ENCODE measurements at places on chromosomes 1 and 21.

DNA sequence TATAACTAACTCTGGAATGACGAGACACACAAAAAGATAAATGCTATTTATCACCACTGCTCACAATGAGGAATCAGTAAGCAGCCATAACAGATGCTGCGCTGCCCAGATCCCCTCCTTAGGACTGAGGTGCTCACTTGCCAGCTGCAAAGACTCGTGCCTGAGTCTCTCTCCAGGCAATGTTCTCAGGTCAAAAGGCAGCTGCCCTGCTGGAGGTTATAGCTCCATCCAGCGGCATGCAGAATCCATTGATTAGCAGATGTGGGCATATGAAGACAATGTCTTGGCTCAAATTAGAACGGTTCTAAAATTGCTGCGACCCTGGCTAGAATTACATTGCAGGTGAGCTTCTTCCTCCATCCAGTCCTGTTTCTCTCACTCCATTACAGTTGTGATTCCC is 328.2 kb upstream of the CHRM3 start:
- DNase-seq, result peak; percentile 16

- no peak for DNase-seq
Measured at GRCh38 chr1:11245904-11246719, 16.2 kb downstream of the MTOR start.

GRCh38 chr1:93817819-93818569 is 61.0 kb downstream of the DNTTIP2 start:
- DNase-seq, result no peak

DNA sequence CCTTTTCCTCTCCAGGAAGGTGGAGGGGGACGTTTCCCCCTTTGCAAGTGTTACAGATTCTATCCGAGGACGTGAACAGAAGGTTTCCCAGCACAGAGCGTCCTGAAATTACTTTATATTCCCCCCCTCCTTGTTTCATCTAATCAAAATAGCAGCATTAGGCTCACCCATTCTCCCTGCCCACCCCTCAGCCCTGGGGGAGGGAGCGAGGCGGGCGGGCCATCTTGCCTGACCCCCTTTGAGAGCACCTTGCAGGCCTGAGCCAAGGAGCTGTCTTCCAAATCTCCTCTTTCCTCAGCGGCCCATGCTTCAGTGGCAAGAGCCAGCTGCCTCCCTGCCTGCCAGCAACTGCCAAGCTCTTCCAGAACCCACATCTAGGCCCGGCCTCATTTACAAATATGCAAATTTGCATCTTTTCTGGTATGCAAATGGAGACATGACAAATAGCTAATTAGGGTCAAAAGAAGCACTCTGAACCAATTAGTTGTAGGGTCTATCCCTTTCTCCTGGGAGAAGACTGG is 69.1 kb upstream of the POU3F1 start:
- no peak for DNase-seq

DNA sequence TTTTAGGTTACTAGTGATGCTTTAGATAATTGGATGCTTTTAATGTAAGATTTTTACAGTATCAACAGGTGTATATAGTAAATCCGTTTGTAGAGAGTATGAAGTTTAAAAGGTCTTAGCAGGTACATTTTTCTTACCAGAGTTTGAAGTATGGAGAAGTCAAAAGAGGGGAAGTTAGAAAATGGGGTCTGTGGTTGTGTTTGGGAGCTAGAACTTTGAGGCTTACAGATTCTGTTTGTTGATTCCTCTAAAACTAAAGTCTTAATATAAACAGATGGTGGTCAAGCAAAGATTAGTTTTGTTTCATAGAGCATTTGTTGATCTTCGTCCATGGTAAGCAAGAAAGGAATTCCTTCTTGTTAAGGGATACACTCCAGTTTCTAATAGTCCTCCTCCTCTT is 35.8 kb downstream of the CDC42 start:
- DNase-seq, result no peak

DNA sequence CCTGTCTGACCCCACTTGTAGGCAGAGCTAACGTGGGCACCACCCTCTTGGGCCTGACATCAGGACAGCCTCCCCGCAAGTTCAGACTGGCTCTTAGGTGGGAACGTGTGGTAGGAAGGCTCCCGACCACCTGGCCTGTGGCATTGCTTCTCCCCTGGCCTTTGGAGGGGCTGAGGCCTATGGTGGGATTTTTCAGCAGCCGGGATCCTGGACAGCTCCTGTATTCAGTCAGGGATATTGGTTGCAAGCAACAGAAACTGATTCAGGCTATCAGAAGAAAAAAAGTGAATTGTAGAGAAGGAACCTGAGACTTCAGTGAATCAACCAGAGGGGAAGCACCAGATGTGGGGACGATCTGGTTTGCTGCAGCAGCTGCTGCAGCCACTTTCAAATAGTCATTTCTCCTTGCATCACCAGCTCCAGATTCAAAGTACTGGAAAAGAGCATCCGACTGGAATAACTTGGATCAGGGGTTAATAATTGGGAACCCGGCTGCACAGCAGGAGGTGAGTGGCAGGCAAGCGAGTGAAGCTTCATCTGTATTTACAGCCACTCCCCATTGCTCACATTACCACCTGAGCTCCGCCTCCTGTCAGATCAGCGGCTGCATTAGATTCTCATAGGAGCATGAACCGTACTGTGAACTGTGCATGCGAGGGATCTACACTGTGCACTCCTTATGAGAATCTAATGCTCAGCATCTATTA is 5.9 kb downstream of the RNF186 start:
- no peak for DNase-seq

DNA sequence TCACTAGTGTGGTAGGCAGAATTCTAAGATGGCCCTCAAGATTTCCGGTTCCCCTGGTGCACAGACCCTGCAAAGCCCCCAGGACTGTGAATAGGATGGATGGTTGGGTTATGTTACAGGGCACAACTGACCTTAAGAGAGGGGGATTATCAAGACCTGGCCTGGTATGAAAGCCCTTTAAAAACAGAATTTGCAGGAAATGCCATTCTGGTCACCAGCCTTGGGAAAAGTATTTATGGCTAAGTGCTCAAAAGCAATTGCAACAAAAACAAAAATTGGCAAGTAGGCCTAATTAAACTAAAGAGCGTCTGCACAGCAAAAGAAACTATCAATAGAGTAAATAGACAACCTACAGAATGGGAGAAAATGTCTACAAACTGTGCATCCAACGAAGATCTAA is 144.7 kb upstream of the EDN2 start:
- no peak for DNase-seq

GRCh38 chr1:229253151-229253974 is 17.5 kb upstream of the RAB4A start:
- no peak for DNase-seq

DNA sequence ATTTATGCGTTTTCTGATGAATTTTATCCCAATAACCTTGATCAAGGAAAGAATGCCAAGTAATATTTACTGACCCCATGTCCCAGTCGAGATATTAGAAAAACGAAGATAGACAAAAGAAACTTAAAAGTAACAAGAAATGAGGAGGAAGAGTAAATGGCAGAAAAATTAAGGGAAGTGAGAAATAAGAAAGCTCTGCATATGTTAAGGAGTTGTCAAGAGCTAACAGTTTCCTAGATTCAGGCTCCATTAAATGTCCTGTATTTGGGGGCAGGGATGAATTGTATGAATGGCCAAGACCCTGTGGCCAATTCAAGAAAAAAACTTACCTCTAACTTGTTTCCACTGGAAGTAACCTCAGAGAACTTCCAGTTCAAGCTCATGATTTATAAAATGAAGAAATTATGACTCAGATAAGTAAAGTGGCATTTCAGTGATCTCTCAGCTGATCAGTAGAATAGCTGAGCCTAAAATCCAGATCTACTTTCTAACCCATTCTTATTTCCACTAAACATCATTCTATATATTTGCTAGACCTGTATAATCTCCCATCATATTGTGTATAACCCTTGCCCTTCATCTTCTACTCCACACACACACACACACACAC is 73.2 kb downstream of the ZC3H11B start:
- no peak for DNase-seq

DNA sequence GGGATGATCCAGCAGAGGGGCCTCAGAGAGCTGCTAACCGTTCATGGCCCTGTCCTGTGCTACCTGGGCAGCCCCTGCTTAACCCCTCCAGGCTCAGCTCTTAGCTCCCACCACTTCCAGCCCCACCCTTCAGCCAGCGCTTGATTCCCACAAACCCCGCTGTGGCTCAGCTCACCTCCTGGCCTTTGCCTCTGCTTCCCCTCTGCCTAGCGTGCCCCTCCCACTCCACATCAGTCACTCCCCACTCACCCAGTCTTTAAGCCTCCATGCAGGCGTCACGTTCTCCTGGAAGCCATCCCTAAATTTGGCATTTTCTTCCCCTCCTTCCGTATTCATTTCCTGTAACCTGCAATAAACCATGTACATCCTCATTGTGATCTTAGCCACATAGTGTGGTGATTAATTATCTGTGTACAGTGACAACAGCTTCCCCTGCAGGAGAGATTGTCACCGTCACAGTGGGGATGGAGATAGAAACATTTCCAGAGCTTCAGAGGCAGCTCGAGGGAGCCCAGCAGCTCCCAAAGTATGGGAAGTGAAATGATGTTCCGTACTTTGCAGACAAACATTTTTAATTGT is 65.5 kb downstream of the EPHB2 start:
- DNase-seq, result no peak

DNA sequence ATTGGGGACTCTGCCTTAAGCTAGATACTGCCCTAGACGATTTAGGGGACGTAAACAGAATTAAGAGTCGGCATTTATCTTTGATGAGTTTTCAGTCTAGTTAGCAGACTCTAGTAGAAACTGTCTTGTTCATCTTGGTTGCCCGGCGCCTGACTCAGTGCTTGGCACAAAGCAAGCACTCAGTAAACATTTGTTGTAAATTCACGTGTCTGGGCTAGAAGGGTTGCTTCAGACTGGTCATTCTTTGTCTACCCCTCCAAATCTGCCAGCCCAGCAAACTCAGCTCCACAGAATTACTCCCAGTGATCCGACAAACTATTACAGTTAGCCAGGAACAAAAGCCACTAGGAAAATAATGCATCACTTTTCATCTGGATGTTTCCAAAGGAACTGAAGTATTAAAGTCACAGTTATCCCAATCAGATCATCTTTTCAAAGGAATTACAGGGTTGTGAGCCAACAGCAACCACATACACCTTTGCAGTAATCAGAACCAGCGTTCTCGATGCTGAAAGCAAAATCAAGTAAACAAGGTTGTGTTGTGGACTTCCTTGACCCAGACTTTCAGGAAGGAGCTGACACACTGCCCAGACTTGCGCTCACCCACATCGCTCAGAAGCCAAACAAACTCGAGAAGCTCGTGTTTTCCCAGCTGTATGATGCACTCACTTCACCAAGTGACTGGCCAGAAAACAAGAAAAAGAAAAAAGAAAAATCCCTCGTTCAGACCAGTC is 66.5 kb upstream of the GADD45A start:
- no peak for DNase-seq

DNA sequence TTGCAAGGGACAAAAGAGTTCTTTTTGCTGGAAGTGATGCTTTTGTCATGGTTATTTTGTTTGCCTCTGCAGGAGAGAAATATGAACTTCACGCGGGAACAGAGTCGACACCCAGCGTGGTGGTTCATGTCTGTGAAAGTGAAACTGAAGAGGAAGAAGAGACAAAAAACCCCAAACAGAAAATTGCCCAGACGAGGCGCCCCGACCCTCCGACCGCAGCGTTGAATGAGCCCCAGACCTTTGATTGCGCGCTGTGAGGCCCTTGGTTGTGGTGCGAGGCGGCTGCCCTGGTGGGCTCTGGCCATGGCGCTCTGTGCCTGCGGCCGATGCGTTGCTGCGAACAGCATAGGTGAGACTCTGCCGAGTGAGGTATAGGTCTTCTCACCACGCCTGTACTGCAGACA is 20.9 kb upstream of the NCMAP start:
- DNase-seq, result no peak

- peak; percentile 85 for DNase-seq
Measured at GRCh38 chr21:45004481-45005247, 64.8 kb downstream of the SLX9 start.

DNA sequence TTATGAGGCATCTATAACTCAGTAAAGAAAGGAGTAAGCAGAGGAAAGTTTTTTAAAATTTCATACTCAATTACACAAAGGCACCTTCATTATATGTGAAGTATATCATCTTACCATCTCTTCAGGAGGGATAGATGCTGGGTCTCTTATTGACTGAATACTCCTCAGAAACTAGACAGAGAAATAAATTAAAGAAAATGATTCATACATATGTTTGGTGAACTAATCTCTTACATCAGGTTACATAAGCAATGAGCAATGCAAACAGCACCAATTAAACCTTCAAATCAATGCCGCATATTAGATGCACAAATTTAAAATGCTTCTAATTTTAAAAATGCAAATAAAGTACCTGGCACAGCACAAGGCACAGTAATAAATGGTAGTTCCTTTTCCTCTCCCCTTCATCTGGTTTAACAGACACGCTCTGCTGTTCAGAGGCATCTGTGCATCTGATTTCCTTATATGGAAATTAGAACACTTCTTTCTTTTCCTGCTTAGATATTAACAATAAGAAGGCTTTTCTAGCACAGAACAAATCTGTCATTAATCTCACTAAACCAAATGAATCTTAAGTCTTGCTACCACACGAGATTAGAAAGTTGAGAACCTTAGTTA is 20.0 kb downstream of the SCYL3 start:
- no peak for DNase-seq

GRCh38 chr1:193270996-193271395 is 84.6 kb upstream of the B3GALT2 start:
- no peak for DNase-seq

DNA sequence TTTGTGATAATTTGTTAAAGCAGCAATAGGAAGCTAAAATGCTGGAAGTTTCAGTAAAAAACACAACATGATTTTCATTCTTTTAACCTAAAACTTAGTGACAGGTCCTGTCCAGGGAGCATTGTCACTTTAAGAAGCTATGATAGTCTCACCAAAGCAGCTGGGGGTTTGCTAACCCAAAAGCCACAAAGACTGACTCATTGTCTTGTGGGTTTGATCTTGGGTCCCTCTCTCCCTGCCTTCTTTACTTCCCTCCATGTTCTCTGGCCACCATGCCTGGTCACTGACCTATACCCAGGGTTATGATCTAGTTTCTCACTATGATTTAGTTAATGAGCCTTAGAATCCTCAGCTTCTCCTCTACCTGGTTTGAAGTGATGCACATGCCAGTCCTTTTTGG is 213.5 kb upstream of the PTGFR start:
- no peak for DNase-seq

DNA sequence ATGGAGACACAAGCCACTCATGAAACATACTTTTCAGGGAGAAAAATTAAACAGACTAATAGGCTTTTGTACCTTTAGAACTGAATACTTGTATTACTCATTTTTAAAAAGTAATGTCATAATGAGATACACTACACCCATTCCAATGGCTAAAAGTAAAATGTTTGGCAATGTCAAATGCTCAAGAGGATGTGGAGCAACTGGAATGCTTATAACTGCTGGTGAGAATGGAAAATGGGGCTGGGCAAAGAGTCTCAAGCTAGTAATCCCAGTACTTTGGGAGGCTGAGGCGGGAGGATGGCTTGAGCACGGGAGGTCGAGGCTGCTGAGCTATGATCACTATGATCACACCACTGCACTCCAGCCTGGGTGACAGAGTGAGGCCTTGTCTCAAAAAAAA is 86.3 kb downstream of the NKAIN1 start:
- DNase-seq, result no peak

DNA sequence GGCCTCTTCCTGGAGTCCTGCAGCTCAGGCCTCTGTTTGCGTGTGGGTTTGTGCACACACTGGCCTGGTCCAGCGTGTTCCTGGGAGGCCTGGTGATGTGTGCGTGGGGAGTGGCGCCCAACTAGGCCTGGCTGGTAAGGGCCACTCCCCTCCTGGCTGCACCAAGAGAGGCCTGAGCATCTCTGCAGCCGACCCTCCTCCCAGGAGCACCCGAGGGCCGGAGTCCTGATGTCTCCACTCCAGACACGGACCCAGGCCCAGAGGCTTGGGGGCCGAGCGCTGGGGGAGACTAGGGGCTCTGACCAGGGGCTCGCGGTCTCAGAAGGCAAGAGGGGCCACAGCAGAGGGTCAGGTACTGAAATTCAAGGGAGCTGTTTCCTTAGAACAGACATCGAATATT is 33.3 kb downstream of the MORN1 start:
- no peak for DNase-seq

All from WERI-Rb-1 (cell line).